ENCODE measurements at places on chromosomes 7 and 10.

- DNase-seq: no peak
Observed at GRCh38 chr7:69193061-69193460, 405.2 kb upstream of the AUTS2 start.

DNA sequence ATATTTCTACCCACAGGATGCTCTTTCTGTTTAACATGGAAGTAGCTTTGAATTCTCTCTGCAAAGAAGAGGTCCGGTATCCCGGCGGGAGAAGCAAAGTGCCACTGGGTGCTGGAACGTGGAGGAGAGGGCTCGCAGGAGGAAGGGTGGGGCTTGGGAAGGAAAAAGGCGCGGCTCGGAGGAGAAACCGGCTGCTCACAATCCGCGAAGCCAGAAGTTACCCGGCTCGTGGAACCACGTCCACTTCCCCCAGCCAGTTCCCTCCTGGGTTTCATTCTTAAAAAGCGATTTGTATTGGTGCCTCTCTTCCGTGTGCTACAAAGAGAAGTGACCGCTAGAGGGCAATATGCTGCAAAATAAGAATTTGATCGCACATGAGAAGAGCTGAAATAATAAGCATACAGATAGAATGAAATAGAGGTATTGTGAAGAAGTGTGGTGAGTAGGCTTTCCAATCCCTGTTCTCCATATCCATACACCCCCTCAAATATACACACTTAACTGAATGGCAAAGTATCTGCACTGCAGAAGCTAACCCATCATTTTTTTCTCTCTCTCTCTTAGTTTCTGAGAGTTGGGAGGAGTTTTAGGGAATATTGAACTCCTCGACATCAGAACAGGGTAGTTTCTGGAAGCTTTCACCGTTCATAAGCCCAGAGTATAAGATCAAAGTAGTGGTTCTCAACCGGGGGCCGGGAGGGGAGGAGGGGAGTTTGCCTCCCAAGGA lies 31.1 kb downstream of the TRIL start:
- peak; percentile 11 for DNase-seq

GRCh38 chr7:146412781-146413180 lies 296.2 kb downstream of the CNTNAP2 start:
- DNase-seq: no peak

GRCh38 chr7:127726476-127726875 lies 74.5 kb downstream of the SND1 start:
- DNase-seq: no peak

GRCh38 chr7:128309124-128309523 lies 34.6 kb downstream of the RBM28 start:
- no peak for DNase-seq

- DNase-seq: no peak
Observed at GRCh38 chr7:112199672-112200071, 6.5 kb downstream of the DOCK4 start.

DNA sequence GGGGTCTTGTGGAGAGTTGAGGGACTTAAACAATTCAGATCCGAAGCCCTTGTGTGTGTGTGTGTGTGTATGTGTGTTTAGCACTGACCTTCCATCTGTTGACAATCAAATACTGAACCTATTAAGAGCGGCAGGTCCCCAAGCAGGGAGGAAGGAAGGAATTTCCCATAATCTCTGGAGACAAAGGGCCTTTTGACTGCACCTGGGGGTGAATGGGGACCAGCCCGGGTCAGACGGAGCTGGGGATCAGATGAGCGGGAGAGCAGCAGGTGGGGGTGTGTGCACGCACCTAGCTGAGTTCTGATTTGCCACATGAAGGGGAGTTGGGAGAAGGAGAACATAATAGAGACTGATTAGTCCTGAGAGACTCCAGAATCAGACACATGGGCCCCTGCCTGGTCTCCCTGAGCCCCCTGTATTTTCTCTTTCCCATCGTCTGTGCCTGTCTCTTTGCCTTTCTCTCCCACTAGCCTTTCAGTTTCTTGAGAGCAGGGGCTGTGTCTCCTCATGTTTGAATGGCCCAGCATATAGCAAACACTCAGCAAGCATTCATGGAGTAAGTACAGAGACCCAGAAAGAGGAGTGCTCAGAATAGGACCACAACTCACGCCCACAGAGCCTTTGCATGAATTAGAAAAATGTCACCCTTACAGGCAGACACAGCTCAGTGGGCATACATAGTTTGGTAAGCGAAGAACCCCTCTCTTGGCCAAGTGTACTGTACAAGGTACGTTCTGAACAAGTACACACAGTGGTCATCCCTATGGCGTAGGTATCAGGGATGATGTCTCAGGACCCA lies 288.3 kb upstream of the HABP2 start:
- no peak for DNase-seq

DNA sequence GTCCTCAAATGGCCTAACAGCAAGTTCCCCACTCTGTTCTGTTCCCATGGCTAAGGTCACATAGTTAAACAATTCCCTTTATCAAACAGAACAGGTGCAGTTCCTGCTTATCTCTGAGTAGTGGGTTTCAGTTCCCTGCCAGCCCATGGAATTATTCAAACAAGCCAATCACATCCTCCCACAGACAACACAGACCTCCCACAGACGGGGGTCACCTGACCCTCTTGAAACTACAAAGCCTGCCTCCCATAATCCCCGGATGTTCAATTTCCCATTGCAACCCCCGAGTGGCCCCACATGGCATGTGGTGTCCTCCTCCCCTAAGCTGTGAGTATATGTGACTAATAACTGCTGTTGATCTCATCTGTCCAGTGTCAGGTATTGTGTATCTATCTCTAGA lies 64.1 kb downstream of the TMEM168 start:
- DNase-seq: no peak

GRCh38 chr7:120521761-120522737 lies 249.1 kb downstream of the KCND2 start:
- DNase-seq: no peak

- DNase-seq: no peak
Observed at GRCh38 chr7:34133983-34134782, 228.8 kb downstream of the BMPER start.

DNA sequence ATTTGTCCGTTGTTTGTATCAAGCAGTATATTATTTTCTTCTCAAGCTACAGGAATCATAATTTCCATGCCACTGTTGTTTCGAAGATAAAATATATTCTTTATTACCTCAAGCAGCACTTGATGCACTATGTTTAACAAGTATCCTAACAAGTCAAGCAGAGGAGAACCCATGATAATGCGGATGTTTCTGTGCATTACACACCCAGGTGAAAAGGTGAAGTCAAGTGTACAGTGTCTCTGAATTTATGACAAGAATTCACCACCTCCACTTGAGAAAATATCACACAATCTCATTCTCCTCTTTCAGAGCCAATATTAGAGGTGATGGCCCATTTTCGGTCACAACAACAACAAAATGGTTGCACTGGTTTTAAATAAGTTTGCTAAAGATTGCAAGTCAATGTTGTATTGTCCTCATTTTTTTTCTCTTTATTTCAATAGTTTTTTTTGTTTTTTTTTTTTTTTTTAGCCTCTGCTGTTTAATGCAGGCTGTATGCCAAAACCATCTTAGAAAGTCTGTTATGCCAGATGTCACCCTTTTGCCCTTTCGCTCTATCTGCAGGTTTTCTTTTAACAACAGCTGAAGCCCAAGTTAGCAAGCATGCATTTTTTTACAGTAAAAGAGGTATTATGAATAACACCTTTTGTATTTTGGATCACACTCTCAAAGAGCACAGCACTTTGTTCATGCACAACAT lies 568.7 kb upstream of the LRRN3 start:
- DNase-seq: no peak

- DNase-seq: peak; percentile 30
Observed at GRCh38 chr10:26215935-26216584, 514 bp upstream of the GAD2 start.

DNA sequence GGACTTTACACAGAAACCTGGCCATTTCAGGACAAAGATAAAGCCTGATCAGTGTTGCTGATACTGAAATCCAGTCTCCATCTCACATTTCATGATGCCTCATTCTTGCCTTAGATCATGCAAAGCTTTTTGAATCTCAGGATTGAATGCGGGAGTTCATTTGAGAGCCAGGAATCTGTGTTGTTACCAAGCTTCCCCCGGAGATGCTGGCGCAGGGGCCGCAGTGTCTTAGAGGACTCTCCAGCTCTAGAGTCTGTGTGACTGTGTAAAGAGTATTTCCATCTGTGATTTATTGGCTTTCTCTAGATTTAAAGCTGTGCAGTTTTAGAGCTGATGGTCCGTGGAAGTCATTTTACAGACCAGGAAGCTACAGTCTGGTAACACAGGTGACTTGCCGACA lies 32.0 kb downstream of the LMTK2 start:
- no peak for DNase-seq

GRCh38 chr10:47360419-47361040 lies 12.4 kb downstream of the RBP3 start:
- DNase-seq: no peak

Data from stimulated activated CD8-positive, alpha-beta memory T cell treated with anti-CD3 and anti-CD28 coated beads, Interleukin-2, amount 100 ng/mL, for 48 hours (primary cell).